ENCODE measurements at places on chromosomes 13 and 19.
A peak's percentile ranks its signal among the peaks of the same experiment; 100 is the strongest.

DNA sequence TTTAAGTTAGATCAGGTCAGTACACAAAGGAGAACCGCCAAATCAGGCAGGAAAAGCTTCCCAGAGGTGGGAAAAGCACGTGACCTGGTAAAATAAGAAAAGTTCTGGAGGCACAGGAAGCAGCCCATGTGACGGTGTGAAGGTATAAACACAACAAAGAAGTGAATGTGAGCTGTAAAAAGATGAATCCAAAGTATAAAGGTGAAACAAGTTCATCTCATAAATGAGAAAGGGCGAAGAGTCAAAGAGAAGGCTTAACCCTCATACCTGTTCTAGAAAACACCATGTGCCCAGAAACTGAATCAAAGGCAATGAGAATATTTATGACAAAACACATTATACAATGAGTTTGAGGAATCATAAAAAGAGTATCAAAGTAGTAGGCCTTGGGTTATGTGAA lies 47.0 kb downstream of the USP12 start:
- no peak for DNase-seq

DNA sequence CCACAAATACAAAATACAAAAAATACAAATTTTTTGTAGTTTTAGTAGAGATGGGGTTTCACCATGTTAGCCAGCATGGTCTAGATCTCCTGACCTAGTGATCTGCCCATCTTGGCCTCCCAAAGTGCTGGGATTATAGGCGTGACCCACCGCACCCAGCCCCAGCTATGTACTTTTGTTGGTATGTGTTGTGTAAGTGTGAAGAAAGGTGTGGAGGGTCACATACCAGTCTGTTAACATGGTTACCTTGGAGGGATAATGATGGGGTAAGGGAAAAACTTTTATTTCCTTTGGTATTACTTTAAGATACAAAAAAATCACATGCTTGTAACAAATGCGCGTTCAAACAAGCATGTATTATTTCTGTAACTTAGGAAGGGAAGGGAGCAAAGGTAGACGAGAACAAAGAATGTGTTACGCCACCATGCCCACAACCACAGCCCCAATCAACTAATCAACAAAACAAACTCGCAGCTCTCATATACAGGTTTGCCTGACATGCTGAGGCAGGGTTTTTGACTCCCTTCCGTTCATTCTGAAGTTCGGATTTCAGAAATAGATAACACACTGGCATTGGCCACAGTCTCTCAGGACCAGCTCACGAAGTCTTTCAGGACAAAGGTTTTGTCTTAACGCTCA lies 13.5 kb upstream of the VWA8 start:
- no peak for DNase-seq

DNA sequence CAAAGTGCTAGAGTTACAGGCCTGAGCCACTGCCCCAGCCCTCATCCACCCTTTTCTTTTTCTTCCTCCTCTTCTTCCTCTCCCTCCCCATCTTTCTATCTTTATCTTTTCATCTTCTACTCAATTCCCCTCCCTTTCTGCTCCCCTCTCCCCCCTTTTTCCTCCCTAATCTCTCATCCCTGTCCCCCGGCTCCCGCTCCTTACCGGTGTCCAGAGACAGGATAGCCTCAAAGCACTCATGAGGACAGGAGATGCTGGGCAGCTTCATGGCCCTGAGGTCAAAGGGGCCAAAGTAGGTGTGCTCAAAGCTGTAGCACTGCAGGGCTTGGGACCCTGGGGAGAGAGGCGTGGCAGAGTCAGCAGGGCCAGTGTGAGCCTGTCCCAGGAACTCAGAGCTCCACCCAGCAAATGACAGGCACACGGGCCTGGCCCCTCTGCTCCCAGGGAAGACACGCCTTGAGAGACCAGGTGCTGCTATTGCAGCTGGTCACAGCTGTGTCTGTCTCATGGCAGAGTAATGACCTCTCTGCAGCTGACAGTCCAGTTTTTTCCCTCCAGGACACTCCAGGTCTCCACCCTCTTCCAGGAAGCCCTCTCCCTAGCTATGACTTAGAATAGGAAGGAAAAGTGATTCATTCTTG lies 2.6 kb downstream of the LYPD5 start:
- no peak for DNase-seq

DNA sequence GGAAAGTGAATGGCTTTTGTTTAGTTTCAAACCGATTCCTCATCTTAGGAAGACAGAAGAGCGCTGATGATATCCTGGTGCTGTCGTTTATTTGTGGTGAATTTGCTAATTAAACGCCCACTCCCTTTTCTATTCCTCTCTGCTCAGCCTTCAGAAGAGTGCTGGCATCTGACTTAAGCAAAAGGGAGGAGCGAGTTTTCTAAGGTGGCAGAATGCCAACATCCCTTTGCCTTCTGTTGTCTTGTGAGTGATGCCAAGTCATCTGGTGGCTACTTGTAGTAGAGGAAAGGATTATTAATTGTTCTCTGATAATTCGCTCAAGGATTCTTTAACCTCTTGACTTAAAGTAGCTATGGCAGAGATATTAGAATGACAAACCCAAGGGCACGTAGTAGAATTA lies 68.1 kb downstream of the ERCC5 start:
- peak; percentile 31 for DNase-seq

GRCh38 chr19:18349524-18350128 lies 9.2 kb downstream of the PGPEP1 start:
- DNase-seq, result peak; percentile 50

GRCh38 chr13:104526561-104526960 lies 1460.3 kb upstream of the SLC10A2 start:
- no peak for DNase-seq

DNA sequence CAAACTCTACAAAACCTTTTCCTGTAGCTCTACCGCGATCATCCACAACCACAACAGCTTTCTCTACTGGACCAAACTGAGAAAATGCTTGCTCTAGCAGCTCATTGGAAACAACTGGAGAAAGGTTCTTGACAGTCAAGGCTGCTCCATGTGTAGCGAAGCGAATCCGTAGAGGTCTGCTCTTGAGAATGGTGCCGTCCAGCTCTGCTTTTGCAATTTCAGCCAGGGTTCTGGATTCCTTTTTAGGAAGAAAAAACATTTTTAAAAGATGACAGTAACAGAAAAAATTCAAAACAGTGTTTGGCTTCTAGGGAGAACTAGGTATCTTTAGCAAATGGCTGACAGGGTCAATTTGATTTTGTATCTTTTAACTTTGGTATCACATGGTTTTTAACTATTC lies 10.4 kb downstream of the PSPC1 start:
- peak; percentile 46 for DNase-seq

DNA sequence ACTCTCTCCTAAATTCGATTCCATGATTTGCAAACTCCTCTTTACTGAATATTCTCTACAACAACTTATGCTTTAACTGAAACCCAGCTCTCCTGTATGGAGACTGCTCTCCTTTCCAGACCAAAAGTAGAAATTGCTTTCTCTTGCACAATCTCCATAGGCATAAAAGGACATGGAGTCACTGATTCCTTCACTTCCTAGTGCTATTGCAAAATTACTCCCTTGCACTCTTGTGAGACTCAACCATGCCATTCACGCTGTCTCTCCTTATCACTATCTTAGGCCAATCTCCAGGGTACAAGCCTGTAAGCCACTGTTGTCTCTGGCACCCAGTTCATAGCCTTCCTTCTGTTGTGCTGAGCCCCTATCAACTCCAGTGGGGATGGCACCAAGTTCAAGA lies 30.6 kb downstream of the SERPINE3 start:
- no peak for DNase-seq

DNA sequence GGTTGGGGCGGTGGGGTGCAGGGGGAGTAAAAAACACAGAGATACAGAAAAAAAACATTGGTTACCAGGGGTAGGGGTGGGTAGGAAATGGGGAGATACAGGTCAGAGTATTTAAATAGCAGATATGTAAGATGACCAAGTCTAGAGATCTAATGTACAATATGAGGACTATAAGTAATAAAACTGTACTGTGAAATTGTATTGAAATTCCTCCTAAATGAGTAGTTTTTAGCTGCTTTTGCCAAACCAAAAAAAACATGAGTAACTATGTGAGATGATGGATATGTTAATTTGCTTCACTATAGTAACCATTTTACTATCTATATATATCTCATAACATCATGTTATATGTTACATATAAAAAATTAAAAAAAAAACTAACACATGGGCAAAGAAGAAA lies 29.6 kb downstream of the VWA8 start:
- peak; percentile 78 for DNase-seq

- DNase-seq, result no peak
Measured at GRCh38 chr19:52638601-52639000, 446 bp upstream of the ZNF83 start.

- peak; percentile 23 for DNase-seq
Measured at GRCh38 chr13:83940742-83941141, 58.5 kb upstream of the SLITRK1 start.

- DNase-seq, result no peak
Measured at GRCh38 chr13:103539265-103539664, 473.0 kb upstream of the SLC10A2 start.

DNA sequence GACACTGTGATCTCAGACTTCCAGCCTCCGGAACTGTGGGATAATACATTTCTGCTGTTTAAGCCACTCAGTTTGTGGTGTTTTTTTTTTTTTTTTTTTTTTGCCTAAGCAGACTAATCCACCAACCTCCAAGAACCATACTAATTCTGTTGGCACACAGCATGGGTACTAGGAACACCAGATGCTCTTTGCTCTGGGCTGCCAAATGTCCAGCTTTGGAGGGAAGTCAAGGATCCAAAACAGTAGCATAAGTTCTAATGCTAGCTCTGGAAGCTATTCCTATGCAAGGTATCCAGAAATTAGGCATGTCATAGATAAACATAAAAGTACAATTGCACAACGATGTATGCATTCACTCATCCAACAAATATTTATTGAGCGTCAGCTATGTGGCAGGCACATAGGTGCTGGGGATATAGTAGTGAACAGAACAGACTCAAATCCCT lies 64.5 kb upstream of the WDFY2 start:
- no peak for DNase-seq

DNA sequence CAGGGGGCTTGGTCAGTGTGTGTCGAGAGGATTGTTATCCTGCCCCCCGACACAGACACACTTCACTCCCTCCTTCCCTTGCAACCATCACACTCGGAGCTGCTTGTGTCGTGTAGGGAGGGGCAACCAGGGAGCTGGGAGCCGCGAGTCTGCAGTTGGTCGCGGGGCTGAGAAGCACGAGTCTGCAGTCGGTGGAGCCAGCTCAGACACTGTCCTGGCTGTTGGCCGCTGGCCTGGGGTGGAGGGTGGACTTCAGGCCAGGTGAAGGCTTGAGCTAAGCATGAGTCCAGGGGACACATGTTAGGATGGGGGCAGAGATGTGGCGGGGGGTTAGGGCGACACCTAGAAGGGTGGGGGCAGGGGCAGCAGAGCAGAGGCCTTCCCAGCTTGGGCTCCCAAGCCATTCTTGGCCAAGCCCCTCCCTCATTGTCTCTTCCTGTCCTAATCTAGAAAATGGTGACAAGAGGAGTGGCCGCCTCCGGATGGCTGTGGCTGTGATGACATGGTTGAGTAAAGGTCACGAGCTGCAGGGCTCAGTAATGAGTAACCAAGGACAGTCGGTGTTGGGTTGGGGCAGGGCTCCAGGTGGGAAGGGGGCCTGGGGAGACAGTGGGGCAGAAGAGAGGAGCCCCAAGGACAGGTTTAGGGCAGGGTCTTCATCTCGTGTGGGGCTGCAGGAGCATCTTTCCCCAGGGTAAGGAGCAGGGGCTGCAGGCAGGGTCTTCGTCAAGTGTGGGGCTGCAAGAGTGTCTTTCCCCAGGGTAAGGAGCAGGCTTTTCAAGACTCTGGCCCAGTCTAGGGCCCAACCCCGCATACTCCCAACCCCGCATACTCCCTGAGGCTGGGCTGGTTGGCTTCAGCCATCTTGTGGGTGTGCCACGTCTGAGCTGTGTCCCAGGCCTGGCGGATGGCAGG lies 8.6 kb downstream of the PPP5C start:
- no peak for DNase-seq

Data from fibroblast of skin of back (primary cell).